ENCODE measurements at places on chromosomes 5 and 9.

DNA sequence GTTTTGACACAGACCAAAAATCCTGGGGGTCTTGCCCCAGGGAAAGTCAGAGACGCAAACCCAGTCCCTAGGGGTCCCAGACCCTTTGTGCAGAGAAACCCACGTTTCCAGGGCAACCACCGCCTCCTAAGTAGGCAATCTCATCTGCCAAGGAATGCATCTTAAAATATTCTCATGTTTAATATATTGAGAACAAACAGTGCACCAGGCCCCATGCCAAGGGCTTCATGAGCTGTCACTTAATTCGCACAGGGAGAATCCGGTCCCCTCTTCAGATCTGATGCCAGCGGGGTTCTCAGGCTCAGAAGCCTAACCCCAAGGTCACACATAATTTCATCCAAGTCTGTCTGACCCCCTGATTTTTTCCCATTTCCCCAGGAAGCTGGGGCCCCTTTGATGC is 28.8 kb downstream of the CPLX2 start:
- no peak for DNase-seq

DNA sequence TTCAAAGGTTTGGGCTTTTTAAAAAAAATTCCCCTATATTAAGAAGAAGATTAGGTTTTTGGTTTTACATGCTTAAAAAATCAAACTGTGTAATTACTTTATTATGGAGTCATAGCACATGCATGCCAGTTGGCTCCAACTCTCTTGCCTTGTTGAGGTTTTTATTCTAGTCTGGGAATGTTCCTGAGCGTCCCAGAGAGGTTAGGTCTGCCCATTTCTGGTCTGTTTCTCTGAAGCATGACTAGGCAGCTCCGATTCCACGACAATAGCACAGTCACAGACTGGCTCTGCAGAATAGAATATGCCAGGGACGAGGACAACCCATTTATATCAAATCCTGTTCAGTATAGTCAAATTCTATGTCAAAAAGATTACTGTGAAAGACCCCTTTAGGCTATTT is 217.0 kb downstream of the PCSK5 start:
- DNase-seq: no peak

DNA sequence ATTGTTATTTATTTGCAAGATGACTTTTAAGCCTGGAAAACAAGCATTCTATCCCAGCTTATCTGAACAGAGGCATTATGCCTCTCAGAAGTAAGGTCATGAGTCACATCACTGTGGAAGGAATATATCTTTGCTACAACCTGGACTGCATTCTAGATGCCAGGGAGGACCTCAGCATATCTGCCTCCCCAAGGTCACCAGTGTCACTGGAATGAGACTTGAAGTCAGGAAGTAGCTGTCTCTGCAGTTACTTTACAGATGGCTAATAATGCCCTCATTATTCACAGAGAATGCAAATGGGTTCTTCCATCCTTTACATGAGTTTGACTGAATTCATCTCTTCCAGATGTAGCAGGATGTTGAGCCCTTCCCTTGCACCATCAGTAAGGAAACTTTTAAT is 4.4 kb upstream of the FAM13B start:
- no peak for DNase-seq

GRCh38 chr9:16753256-16753655 is 117.2 kb downstream of the BNC2 start:
- no peak for DNase-seq

DNA sequence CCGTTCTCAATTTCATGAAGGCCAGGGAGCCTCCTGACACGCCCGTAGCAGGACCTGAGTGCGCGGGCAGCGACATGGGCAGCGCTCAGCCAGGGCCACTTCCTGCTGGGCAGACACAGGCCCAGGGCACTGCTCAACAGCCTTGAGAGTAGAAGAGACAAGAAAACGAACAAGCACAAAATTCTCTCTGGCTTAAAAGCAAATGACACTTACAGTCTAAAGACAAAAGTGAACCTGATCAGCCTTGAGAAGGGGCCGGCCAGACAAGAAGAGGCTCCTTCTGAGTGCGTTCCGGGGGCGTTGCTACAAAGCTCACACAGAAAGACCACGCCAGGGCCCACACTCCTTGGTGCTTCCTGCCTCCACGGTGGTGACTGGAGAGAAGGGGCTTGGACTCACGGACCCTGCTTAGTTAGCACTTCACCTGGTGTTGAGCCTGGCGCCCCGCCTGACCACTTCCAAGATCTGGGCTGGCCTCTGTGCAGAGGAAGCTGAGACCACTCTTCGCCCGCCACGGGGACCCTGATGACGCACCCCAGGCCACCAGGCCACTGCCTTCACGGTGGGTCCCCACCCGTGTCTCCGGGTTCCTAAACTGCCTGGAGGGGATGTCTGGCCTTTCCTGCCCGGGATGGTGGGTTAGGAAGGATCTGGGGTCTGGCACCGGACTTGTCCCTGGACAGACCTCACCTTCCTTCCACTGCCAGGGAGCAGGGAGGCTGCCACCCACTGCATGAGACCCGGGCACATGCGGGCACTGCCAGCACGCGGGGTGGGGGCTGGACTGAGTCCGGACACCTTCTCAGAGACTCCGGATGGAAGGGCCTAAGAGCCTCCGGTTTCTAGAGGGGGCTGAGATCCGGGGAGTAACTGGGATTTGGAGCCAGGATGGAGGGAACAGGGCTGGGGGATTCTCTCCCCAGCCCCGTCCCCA is 1.3 kb downstream of the SLC12A7 start:
- no peak for DNase-seq

- no peak for DNase-seq
These were observed 318.0 kb downstream of the ACTL7B start for GRCh38 chr9:108537756-108538155.

DNA sequence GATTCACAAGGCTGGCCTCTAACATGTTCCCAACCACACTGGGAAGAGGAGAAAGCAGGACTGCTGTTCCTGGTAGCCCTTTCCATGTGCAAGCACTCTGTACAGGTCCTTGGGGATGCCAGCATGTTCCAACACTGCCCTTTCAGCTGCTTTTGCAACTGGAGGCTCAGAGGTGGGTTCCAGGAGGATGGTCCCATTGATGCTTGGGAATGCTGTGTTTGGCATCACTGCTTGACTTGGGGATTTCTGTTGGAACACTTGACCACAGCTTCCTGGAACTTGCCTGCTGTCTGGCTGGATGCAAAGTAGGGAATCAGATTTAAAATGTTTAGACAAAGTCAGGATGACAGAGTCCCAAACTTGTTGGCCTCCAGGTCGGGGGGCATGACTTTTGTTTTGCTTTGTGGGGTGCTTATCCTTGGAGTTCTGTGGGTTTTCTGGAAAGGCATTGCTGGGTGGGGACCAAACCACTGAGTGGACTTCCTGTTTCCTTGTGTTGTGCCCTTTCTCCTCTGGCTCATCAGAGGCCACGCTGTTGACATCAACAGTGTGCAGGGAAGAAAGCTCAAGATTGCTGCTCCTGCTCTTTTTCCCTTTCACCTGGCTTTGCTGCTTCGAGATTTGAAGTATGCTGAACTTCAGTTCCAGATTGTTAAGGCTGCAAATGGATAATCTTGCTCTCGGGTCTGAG is 148.5 kb upstream of the RPS23 start:
- no peak for DNase-seq

GRCh38 chr5:151463137-151464029 is 16.0 kb downstream of the SLC36A1 start:
- DNase-seq: no peak

GRCh38 chr5:150499437-150499956 is 8.4 kb upstream of the NDST1 start:
- no peak for DNase-seq

DNA sequence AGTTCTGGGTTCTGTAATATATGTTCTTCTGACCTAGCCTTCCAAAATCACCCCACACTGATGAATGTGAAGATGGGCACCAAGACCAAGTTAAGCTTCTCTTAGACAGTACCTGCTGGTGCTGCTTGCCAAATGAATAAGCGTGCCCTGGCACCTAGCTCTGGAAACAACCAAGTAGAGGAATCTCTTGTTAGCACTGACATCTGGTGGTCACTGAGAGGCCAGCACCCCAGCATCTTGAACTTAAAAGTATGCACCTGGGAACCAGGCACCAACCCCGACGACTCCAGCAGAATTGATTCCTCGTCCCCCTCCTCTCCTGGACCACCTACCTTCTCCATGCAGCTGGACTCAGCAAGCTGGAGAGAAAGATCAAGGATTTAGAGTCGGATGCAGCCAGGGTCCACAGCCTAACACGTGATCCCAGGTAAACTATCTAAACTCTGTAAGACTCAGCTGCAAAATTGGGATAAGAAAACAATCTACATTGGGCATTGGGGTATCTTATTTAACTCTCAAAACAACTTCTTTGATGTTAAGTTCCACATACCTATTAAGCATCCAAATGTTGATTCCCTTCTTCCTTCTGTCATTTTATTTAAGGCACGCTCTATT is 89.8 kb downstream of the SLC1A3 start:
- DNase-seq: peak; percentile 16

DNA sequence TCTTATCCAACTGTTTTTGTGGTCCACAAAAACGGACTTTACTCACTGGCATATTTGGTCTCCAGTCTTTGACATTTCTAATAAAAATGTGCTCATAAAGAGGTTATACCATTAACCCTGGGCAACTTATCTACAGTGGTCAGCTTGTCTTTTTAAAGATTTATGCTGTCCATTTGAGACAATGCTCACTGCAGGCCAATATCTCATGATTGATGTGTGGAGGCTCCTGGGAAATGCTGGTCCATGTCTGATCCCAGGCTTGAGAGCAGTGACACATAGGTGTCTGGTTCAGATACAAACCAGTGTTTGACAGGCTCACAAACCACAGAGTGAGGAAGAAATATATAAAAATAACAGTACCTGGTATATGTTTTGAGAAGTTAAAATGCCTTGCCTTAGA is 180.7 kb downstream of the TARS1 start:
- no peak for DNase-seq

DNA sequence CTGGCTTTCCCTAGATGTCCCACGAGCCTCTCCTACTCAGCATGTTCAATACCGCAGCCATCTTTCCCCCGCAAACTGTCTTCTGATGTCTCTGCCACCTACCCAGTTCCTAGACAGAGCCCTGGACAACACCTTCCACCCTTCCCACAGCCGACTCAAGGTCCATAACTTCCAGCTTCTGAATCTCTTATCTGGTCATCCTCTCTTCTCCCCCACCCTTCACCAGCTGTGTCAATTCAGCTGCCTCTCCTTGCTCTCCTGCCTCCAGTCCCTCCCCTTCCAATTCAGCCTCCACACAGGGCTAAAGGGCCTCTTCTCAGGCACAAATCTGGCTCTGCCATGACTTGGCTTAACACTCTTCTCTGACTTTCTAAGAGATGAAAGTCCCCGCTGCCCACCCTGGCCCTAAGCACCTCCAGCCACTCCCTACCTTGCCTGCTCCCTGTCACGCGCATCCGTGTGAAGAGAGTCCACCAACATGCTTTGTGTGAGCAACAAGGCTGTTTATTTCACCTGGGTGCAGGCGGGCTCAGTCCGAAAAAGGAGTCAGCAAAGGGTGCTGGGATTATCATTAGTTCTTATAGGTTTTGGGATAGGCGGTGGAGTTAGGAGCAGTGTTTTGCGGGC is 25.2 kb downstream of the AQP7 start:
- no peak for DNase-seq

DNA sequence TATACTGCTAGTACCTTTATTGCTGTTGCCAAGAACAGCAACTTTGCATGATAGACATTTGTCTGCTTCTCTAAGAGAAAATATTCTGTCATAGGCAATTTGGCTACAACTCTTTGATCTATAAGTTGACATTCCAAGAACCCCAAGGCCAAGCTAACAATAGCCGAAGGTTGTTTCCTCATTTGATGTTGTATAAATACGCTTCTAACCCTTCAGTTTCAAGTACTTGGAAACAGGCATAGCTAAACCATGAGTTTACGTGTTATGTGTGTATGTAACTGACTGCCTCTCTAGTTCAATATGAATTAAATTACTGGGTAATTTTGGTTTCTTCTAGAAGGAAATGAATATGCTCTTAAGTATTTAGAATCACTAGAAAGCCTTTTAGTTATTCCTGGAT is 1034.0 kb downstream of the TLE4 start:
- DNase-seq: no peak

- DNase-seq: no peak
These were observed 1625.2 kb downstream of the MAT2B start for GRCh38 chr5:165130656-165131055.

DNA sequence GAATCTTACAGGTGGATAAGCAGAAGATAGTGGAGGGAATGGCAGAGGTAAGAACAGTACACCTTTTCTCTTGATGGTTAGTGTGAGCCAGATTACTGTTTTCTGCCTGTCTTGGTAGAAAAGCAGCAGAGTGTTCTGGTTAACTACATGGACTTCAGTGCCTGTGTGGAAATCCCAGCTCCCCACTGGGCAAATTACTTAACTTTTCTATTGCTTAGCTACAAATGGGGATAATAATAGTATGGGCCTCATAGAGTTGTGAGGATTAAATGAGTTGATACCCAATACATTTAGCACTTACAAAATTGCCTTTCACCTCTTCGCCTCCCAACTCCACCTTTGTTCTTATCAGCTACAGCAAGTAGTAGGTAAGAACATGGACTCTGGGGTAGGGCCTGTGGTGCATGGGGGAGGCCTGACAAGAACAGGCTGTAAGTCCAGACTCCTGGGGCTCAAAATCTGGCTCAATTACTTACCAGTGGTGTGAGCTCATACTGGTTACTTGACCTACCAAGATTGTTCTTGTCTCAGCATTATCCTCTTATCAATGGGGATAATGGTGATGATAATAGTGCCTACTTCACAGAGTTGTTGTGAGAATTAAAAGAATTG is 125.1 kb downstream of the LIFR start:
- no peak for DNase-seq

- DNase-seq: peak; percentile 17
These were observed 17.1 kb upstream of the IL6ST start for GRCh38 chr5:56011835-56012234.

- no peak for DNase-seq
These were observed 64.4 kb downstream of the PPARGC1B start for GRCh38 chr5:149794487-149794971.

GRCh38 chr9:8955315-8955714 is 1155.7 kb upstream of the DMAC1 start:
- no peak for DNase-seq

DNA sequence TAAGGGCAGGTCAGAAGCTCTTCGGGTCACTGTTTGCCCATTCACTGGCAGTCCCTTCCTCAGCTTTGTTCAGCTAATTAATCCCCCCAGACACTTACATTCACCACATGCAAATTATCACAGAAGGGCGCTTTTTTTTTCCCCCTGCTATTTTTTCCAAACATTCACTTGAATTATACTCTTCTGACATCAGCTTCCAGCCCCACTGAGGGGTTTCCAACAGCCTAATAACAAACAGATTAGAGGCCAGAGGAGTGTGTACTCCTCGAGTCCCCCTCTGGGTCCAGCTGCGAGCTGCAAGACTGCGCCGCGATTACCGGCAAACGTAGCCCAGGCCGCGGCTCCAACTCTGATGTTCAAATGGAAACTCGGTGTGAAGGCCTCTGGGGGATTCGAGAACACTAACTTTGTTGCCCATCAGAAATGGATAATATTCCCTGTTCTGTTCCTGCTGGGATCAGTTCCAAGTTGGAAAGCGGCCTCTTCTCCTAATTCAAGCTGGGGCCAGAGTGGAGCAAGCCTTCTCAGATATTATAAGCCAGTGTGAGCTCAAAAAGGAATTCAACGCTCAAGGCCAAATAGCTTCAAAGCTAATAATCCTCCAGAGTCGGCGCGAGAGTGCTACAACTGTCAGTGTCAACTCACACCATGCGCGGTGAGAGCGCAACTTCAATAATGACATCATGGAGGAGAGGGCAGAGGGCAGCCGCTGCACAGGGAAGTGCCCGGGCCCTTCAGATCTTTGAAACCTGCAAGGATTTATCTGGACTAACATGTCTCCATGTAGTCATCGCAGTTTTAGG is 560.8 kb downstream of the BNC2 start:
- no peak for DNase-seq

- no peak for DNase-seq
These were observed 159.7 kb upstream of the ELL2 start for GRCh38 chr5:96121364-96121763.

- DNase-seq: no peak
These were observed 31.6 kb upstream of the SPZ1 start for GRCh38 chr5:80288177-80288576.
